ENCODE measurements at places on chromosomes 4 and X.

DNA sequence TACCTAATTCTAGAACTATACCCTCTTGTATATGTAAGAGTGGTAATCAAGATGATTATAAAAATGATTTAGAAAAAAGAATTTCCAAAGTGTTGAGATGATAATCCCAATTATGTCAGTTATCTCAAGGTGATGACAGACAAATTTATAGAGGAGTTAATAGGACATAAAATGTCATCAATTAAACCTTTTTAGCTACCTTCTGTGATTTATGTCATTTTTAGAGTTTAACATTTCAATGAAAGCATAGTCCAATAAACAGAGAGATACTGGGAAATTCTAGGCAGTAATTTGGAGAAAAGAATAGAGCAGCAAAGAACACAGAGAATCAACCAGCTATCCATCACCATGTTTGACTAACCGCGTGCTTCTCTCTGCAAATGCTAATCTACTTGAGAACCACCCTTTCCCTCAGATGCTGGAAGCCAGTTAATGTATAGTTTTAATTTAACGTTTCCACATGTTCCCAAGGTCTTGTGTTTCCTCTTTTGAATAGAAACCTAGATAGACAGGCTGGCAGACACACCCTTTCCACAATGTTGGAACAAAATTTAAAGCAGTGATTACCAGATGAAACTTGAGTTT, 433.1 kb upstream of the FAM241A start:
- peak; percentile 24 for DNase-seq

DNA sequence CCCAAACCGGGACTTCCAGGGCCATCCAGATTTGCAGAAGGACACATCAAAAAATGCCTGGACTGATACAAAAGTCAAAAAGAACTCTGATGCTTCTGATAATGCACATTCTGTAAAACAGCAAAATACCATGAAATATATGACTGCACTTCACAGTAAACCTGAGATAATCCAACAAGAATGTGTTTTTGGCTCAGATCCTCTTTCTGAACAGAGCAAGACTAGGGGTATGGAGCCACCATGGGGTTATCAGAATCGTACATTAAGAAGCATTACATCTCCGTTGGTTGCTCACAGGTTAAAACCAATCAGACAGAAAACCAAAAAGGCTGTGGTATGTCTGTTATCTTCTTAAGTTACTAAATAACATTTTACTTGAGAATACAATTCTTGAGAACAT, 9.2 kb downstream of the PLK4 start:
- DNase-seq, result no peak

- DNase-seq, result no peak
These were observed 2.7 kb upstream of the PYURF start for GRCh38 chr4:88526221-88526815.

GRCh38 chrX:44953734-44954502, 80.9 kb downstream of the KDM6A start:
- no peak for DNase-seq

GRCh38 chrX:122890729-122891128, 293.3 kb upstream of the GRIA3 start:
- no peak for DNase-seq

GRCh38 chr4:2545321-2546013, 9.0 kb downstream of the FAM193A start:
- DNase-seq, result no peak

- no peak for DNase-seq
These were observed 14.0 kb downstream of the EPGN start for GRCh38 chr4:74322301-74322700.

DNA sequence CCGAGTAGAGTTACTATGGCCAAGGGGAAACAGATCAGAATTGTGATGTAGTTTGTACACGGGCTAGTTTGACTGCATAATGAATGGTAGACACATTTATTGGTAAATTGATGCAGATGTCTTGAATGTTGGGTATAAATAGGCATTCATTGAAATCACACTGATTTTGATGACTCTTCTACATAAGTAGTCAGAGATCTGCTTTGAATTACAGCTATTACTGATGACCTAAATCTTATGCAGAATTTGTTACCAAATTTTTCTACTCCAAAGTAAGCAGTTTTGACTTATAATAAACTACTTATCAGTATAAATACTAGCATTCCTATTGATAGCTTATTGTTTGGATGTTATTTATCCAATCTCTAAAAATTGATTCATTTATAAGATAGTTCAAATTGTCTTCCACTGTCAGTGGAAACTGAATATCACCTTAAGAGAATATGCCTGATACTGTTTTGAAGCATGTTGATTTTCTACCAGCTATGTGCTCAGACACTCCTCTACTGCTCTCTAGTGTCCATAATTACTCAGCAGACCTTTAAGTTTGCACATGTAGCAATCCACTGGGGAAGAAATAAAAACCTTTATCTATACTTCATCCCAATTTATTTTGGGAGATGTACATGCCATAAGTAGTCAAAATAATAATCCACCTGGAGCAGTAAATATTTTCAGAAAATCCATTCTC, 120.3 kb downstream of the RASL11B start:
- peak; percentile 35 for DNase-seq

GRCh38 chr4:40401631-40402030, 66.5 kb downstream of the CHRNA9 start:
- no peak for DNase-seq

GRCh38 chr4:173218411-173219125, 50.0 kb downstream of the GALNT7 start:
- DNase-seq, result no peak

DNA sequence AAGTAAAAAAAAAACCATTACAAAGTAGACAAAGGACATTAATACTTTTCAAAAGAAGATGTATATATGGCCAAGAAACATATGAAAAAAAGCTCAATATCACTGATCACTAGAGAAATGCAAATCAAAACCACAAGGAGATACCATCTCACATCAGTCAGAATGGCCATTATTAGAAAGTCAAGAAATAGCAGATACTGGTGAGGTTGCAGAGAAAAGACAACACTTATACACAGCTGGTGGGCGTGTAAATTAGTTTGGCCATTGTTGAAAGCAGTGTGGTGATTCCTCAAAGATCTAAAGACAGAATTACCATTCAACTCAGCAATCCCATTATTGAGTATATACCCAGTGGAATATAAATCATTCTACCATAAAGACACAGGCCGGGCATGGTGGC, 39.3 kb downstream of the TASL start:
- DNase-seq, result no peak

DNA sequence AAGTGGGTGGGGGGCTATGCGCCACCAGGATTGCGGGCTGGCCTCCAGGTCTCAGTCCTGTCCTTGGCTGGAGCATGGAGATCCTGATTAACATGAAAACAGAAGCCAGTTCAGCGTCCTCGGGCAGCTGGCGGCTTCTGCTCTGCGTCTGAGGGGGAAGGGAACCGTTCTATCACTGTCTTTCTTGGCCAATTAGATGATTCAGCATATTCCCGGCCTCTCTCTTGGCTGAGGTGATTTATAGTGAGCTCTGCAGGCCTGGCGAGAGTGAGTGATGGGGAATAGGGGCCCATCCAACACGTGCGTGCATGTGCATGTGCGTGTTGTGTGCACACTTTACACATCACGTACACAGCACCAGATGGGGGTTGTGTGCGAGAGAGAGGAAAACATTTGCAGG, 145.8 kb upstream of the ATP6AP2 start:
- DNase-seq, result peak; percentile 86

DNA sequence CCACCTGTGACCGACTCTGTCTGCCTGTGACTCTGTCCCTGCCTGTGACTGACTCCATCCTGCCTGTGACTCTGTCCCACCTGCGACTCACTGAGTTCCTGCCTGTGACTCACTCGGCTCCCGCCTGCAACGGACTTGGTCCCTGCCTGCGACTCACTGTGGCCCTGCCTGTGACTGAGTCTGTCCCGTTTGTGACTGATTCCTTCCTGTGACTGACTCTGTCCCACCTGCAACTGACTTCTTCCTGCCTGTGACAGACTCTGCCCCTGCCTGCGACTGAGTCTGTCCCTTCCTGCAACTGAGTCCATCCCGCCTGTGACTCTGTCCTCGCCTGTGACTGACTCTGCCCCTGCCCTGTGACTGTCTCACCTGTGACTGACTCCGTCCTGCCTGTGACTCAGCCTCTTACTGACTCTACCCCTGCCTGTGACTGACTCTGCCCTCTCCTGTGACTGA, 9.6 kb upstream of the UVSSA start:
- DNase-seq, result no peak

DNA sequence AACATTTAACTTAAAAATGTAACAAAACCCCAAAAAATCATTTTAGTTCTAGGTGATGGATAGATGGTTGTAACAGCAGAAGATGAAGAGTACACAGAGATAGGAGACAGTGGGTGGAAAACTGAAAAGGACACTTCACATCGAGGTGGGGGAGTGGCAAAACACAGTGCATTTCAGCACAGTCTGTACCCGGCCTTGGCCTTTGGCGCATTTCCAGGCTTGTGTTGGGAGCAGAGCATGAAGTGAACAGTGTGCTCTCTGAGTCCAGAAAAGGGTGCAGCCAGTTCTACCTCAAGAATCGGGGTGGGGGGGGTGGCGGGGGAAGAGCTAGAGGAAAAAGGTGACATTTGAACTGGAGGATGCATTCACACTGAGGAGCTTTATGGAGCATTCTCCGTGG, 4.3 kb downstream of the TSPYL2 start:
- no peak for DNase-seq

- DNase-seq, result no peak
These were observed 295.3 kb downstream of the ARHGAP10 start for GRCh38 chr4:148027201-148027600.

DNA sequence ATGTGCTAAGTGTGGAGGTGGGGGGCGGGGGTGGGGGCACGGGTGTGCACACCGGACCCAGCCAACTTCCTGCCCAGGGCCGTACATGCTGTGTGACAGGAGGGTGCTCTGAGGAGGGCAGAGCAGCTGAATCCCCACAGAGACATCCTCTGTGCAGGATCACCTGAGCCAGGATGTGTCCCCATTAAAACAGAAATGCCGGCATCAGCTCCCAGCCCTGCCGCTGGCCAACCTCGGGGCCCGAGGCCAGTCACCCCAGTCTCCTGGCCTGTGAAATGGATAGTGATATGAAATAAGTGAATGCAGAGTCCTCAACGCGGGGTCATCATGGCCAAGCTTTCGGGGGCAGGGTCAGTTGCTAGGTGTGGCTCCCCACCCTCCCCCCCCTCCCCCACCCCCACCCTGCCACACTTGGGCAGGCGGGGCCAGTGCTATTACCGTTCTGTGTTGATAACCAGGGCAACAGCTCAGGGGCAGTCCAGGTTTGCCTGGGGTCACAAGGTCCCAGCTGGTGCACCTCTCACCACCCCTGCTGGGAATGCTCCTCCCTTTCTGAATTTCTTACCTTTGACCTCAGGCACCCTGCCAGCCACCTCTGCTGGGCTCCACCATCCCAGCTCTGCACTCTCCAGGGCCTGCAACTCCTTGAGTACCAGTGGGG, 227.2 kb upstream of the PSAPL1 start:
- DNase-seq, result no peak

GRCh38 chr4:26803211-26803861, 57.3 kb upstream of the STIM2 start:
- no peak for DNase-seq

DNA sequence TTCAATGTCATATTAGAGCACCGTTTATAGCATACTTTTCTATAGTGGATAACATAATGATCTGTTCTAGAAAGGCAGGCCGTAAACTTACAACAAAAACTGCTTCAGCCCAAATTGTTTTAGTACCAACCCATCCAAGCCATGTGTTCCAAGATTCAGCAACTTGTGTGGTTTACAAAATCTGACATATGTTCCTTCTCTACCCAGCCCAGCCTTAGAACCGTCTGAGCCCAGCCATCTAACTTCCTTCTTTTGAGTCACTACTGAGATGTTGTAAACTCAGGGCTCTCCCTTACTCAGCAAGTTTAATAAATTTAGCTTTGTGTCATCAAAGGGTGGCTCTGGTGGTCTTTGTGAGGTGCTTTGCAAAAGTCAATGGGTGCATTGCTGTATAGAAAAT, 32.4 kb upstream of the REPS2 start:
- DNase-seq, result no peak

DNA sequence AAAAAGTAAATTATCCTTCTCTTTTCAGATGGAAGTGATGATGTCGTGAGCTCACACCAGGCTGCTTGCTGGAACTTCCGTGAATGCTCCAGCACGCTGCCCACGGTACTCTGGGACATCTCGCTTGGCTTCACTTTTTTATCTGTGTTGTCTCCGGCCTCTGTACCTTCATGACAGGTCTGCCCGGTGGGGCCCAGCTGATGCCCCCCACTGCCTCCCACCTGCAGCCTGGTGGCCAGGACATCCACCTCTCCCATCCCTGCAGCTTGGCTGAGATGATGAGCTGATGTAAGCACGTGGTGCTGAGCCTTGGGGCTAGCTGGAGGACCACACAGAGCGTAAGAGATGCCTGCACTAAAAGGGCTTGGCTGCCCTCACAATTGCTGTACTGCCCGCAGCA, 59.0 kb upstream of the HELT start:
- no peak for DNase-seq

DNA sequence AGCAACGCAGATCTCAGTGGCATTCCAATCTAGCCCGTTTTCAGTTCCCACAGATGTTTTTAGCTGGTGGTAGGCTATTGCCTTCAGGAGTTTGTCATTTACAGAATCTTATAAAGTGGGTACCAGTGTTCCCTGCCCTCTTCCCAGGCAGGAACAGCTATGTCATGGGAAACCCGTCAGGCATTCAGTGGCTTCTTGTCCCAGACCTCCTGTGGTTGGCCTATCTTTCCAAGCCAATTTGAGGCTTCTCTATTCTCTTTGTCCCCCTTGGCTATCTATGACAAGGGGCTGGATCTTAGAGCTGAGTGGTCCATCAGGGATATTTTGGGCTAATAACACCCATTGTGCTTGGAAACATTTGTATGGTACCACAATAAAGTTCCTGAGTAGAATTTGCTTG, 33.6 kb upstream of the RPL34 start:
- no peak for DNase-seq

- DNase-seq, result no peak
These were observed 55.9 kb downstream of the MXRA5 start for GRCh38 chrX:3290561-3290960.

DNA sequence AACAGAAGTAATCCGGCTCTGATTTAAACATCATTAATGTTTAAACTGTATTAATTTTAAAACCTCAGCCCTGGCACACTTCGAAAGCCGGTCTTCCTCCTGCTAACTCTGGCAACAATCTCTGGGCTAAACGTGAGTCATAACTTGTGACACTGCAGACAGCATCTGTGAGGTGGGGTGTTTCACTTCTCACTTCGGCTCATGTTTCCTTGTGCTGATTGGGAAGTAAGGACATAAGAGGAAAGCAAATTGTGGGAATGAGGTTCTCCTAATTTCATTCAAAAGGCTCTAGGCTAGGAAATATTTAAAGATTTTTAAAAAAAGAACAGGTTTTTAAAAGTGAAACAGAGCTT, 139.9 kb upstream of the USP9X start:
- no peak for DNase-seq

GRCh38 chrX:153876112-153876491, 9.9 kb downstream of the L1CAM start:
- DNase-seq, result no peak

DNA sequence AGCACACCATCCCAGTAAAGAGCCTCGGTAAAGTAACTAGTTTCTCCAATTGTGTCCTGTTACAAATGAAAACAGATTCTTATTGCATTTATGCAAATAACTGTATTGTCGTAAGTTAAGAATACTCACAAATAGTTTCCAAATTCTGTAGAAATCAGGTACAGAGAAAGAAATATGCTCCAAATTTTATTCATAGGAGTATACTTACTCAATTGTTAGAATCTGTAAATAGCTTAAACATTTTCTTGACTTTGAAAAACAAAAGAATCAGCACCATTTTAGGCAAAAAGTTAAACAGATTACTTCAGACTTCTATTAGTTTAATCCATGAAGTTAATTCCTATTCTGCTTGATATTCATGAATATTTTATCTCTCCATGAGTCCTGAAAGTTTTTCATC, 10.7 kb downstream of the CNGA1 start:
- no peak for DNase-seq

- DNase-seq, result no peak
These were observed 137.4 kb downstream of the DKK2 start for GRCh38 chr4:106898621-106899230.

Data from NCI-H1417 treated with DMSO at 0.1 percent for 48 hours (cell line).